ENCODE measurements at places on chromosomes 11 and 22. TPM values are rescaled to one million over a fixed set of nuclear protein-coding genes. Genes with fewer than 3 reads are reported as not detected.

The DDIAS gene
- total RNA-seq, result 2.4 TPM

The MS4A12 gene
- total RNA-seq, result not detected

The TMEM135 gene
- total RNA-seq, result 36.1 TPM

The OMP gene
- 0.85 TPM for total RNA-seq

The MMP3 gene
- total RNA-seq, result not detected

DNA sequence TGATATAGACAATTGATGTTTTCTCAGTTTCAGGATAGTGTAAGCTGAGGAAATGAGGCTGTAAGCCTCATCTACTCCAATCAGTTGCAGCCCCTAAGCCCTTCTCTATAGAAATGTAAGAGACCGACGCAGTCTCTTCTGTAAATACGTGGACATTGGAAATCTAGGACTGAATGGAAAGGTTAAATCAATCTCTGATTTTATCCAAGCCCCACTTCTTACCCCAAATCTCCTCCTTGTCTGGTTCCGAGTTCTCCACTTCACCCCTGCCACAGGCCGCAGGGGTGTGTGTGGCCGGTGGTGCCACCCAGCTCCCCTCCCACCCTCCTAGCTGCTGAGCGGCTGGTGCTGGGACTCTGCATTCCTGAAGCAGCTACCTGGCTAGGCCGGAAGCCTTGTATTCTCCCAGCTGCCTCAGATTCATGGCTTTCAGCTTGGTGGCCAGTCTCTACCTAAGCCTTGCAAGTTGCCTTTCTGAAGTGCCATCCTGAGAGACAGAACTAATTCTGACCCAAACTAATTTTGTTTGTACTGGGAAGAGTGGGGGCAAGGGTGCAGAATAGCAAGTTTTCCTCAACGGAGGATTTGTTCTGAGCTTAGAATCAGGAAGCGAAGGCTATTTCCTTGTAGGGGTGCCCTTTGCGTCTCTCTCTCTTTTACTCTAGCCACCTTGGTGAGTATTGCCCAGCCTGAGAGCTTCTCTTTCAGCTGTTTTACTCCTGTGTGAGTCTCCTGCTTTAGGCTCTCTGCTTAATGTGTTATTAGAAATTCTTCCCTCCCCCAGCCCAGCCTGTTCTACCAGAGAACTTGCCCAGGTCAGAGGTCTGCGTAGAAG, 749 bp downstream of the VWA5A start:
- DNase-seq, result no peak
- peaks cover 9% of the 10 kb centered on the region for H3K4me1 ChIP-seq
- H3K36me3 ChIP-seq, result peaks cover 18% of the 10 kb centered on the region
- H3K4me3 ChIP-seq, result peak overlapping the region; percentile 60

GRCh38 chr11:94788396-94788795, 20.2 kb downstream of the AMOTL1 start:
- H3K4me3 ChIP-seq, result no peak overlapping the region
- no peaks in the 10 kb centered on the region for H3K4me1 ChIP-seq
- no peaks in the 10 kb centered on the region for H3K36me3 ChIP-seq
- no peak overlapping the region for H3K27ac ChIP-seq
- no peak for DNase-seq
- H3K27me3 ChIP-seq, result no peaks in the 10 kb centered on the region

- peaks cover 3% of the 10 kb centered on the region for H3K4me1 ChIP-seq
- no peak for DNase-seq
- no peaks in the 10 kb centered on the region for H3K36me3 ChIP-seq
- H3K4me3 ChIP-seq, result no peak overlapping the region
- no peaks in the 10 kb centered on the region for H3K27me3 ChIP-seq
- H3K27ac ChIP-seq, result no peak overlapping the region
Measured at GRCh38 chr11:66969584-66970225, 5.4 kb upstream of the C11orf86 start.

DNA sequence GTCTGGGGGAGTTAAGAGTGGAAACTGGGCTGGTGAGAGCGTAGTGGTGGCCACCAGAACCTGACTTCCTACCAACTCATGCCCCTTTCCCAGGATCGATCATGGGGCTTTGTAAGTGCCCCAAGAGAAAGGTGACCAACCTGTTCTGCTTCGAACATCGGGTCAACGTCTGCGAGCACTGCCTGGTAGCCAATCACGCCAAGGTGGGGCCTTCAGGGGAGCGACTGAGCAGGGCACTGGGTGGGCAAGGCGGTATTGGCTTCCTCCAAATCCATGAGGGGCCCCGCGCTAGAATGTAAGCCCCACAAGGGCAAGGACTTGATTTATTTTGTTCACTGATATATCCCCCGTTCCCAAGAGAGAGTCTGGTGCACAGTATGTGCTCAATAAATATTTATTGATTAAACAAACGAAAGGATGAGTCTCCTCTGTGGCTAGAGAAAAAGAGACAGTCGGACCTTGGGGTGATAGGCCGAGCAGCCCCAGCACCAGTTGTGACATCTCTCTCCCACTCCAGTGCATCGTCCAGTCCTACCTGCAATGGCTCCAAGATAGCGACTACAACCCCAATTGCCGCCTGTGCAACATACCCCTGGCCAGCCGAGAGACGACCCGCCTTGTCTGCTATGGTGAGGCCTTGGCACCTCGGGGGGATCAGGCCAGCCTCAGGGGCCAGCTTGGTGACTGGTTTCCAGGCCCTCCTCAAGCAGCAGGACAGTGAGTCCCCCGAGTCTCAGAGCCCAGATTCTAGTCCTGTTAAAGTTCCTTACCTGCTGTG, 765 bp downstream of the ZFPL1 start:
- no peaks in the 10 kb centered on the region for H3K27me3 ChIP-seq
- H3K36me3 ChIP-seq, result peaks cover 36% of the 10 kb centered on the region
- peak overlapping the region; percentile 81 for H3K4me3 ChIP-seq
- no peak for DNase-seq
- peak overlapping the region; percentile 96 for H3K27ac ChIP-seq

- peak overlapping the region; percentile 86 for H3K27ac ChIP-seq
- peak overlapping the region; percentile 60 for H3K4me3 ChIP-seq
- peaks cover 51% of the 10 kb centered on the region for H3K4me1 ChIP-seq
- DNase-seq, result peak; percentile 94
Measured at GRCh38 chr22:49962012-49962750, 1.6 kb downstream of the PIM3 start.

GRCh38 chr11:112455791-112456190, 195.1 kb upstream of the PLET1 start:
- DNase-seq, result no peak
- H3K27ac ChIP-seq, result no peak overlapping the region
- no peaks in the 10 kb centered on the region for H3K4me1 ChIP-seq
- no peak overlapping the region for H3K4me3 ChIP-seq
